NCI-H1048 (cell line): ENCODE measurements at places on chromosomes 7 and 10.

- no peak for DNase-seq
Measured at GRCh38 chr10:92800134-92800733, 48.1 kb upstream of the EXOC6 start.

DNA sequence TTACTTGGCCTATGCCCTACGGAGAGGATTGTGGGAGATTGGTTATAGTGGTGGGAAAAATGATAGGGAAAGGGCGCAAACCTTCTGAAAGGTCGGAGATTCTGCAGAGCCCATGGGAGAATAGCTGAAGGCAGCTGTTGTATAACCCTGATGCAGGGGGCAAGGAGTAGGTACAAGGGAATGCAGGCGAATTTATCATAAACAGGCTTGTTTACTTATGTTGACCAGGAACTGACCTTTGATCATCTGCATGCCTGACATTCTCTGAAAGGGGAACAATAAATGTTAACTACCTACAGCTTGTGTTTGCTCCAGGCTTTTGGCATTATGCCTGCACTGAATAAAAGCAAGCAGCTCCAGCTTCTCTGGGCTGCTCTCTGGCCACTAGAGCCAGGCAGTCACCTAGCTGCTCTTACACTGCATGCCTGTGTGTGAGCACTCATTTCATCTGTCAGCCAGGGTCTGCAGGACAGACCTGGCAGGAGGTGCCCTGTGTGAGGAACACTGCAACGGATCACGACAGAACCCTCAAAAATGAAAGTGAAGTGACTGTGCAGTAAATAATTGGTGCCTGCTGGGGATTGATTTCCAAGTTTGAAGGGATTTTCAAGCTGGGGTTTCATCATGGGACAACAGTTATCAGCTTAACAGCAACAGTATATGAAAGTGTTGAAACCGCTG is 31.1 kb upstream of the ABCA13 start:
- no peak for DNase-seq

DNA sequence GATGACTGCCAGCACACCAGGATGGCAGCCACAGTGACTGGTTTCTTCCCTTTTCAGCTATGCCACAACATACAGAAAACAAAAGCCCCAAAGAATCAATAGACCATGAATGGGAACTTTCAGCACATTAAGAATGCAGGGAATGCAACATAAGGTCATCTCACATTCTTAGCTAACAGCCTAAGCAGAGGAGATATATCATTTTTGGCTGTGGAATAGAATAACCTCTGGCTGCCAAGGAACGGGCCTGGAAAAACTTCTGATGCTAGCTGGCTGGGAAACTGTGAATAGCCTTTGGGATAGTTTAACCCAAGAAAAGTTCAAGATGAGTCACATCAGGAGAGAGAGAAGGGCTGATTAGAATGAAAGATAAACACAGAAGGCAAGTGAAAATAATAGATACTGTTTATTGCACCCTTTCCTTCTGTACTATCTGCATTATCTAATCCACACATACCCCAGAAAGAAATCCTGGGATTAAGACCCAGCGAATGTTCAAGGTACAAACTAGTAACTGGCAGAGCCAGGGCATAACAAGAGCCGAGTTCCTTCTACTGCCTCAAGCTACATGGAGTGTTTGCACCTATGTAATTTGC is 169.2 kb downstream of the SEMA3A start:
- no peak for DNase-seq

GRCh38 chr7:142455392-142455791 is 197.5 kb upstream of the PRSS58 start:
- DNase-seq, result no peak

- DNase-seq, result no peak
Measured at GRCh38 chr7:44633254-44634186, 27.1 kb downstream of the OGDH start.

DNA sequence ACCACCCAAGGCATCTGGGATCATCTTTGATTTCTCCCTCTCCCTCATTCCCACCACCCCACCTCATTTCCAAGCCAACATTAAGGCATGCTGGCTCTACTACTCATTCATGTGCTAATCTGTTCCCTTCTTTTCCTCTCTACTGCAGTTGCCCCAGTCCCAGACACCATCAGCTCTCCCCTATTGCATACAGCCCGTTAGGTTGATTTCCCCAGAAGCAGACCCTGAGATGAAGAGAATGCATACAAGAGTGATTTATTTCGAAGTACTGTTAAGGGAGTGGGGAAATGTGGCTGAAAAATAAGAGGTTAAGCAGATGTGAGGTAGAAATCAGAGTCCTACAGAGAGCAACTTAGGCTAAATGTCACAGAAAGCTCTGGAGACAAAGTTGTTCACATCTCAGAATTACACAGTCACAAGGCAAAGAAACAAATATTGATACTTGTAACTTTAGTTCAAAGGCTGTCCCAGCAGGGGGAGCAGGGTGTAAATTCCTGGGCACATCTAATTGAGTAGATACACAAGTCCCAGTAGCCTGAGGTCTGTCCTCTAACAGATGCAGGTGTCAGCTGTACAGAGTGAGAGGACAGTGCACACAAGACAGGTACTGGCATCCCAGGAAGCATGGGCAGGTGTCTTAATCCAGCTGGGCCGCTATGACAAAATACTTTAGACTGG is 20.9 kb downstream of the AKR1D1 start:
- no peak for DNase-seq

GRCh38 chr10:21292763-21293517 is 232.5 kb downstream of the SKIDA1 start:
- DNase-seq, result peak; percentile 30

GRCh38 chr7:66170309-66171231 is 34.6 kb upstream of the TPST1 start:
- DNase-seq, result no peak

- DNase-seq, result no peak
Measured at GRCh38 chr7:137469191-137469811, 125.8 kb upstream of the PTN start.

GRCh38 chr7:15554744-15555143 is 7.1 kb downstream of the AGMO start:
- no peak for DNase-seq

GRCh38 chr10:75281974-75282373 is 46.2 kb upstream of the COMTD1 start:
- DNase-seq, result no peak

GRCh38 chr10:43781480-43782361 is 133.0 kb upstream of the ZNF32 start:
- no peak for DNase-seq

GRCh38 chr10:33935350-33935749 is 600.9 kb upstream of the NRP1 start:
- no peak for DNase-seq

- DNase-seq, result no peak
Measured at GRCh38 chr10:14578060-14578952, 196.4 kb downstream of the FAM107B start.

DNA sequence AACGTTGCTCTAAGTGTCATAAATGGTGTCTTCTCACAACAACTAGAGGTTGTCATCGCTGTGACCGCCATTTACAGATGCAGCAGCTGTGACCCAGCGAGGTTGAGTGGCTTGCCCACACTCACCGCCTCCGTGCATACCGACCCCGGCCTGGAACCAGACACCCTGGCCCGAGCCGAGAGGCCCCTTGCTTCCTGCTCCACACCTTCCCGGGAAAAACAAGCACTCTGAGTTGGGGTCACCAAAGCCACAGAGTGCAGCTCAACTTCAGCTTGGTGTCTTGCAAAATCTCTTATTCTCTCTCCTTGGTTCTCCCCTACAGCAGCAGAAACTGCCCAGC is 115.7 kb upstream of the PPP2R2D start:
- DNase-seq, result no peak
